Cardiac septum (tissue), 1 donor: ENCODE measurements at places on chromosomes 16 and 17. TPM values are rescaled to one million over a fixed set of nuclear protein-coding genes. Genes with fewer than 3 reads are reported as not detected.

DNA sequence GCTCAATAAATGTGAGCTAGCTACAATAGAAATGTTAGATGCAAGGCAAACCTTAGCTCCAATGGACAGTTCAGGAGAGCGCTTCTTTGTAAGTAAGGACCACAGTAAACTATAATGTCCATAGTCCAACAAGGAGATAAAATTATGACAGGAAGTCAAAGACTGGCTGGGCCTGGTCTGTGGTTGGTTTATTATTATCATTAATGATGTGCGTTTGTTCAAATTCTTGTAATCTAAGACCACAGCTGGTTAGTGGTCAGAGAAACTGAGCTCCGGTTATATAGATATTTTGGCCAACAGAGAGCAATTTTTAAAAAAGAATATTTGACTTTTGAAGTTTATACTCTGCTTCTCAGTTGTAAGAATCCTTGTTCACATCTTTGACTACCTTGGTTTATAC is 4.7 kb upstream of the CMTM2 start:
- DNase-seq = no peak

GRCh38 chr16:64398793-64399192 is 723.1 kb downstream of the CDH11 start:
- DNase-seq = no peak

GRCh38 chr17:79839356-79840268 is at the start of gene CBX4:
Gene CBX4, minus strand, starts transcription at chr17:79839440. Its CDS starts 189 bp downstream, at chr17:79839251.
- peak; percentile 98 for DNase-seq

GRCh38 chr17:32143527-32143870 is 1.2 kb downstream of the RHOT1 start:
- DNase-seq = no peak

Gene KRT36
- not detected for total RNA-seq

Gene DHRS13
- 3.0 TPM for total RNA-seq

Gene DOC2B
- total RNA-seq = 6.4 TPM

- no peak for DNase-seq
Observed at GRCh38 chr16:55542459-55543082, 23.9 kb upstream of the CAPNS2 start.

DNA sequence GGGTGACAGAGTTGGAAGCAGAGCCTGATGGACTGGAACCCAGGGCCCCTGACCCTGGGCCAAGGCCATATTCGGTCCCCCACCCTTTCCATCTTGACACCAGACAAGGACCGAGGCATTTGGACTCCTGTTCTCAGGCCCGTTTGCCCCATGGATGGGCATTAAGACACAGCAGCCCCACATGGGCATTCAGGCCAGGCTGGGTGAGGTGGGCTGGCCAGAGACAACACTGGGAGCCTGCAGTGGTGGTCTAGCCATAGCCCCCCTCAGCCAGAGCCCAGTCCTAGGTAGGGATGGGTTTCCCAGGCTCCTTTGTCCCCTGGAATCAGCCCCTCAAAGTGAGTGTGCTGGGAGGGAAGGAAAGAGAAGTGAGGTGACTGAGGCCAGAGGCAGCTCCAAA is 1.6 kb downstream of the PDK2 start:
- DNase-seq = no peak

DNA sequence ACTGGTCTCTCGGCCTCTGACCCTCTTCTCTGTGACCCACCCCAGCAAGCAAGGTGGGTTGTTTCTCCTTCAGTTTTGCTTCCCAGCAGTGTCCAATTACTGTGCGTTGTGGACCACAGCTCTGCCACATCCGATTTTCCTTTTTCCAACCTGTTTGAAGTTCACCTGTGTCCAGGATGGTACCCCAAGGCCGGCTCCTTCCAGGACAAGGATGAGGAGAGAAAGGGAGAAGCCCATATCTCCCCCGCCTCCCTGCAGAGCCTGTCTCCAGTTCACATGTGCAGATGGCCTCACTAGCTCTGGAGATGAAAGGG is 13.5 kb downstream of the NMRAL1 start:
- no peak for DNase-seq

DNA sequence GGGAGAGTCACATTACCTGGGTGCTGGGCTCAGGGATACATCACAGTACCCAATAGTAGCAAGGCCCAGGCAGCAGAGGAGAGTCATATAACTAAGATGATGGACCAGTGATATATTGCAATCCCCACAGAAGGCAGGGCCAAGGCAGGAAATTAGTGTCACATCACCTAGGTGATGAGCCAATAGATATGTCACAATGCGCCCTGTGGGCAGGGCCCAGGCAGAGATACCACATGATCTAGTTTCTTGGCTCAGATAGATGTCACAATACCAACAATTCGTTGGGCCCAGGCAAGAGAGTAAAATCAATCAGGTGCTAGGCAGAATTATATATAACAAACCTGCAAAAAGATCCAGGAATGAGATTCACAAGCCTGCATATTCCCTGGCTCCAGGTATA is 2111.5 kb downstream of the TP53TG3F start:
- DNase-seq = no peak

Gene SEZ6L2
- total RNA-seq = 1.2 TPM

DNA sequence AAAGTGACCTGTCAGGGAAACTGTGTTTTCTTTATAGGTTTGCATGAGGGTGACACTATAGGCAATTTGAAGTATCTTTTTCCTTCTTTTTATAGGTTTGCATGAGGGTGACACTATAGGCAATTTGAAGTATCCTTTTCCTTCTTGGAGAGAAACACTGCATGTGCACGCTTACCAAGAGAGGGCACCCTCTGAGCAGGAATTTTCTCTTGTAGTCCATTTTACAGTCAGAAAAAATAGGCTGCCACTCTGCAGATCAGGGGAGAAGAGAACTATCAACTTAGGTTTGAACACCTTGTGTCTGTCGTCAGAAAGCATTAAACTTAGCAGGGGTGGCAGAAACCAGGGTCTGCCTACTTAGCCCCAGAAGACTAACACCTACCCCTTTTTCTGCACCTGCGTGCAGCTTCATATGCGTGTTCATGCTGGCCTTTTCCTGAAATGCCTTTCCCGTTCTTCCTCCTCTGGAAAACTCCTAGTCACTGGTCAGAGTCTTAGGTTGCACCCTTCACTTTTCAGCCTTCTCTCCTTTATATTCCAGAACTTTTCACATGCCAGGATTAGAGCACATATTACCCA is 16.4 kb upstream of the SMIM36 start:
- no peak for DNase-seq

GRCh38 chr17:47281216-47281615 is 27.6 kb downstream of the ITGB3 start:
- DNase-seq = no peak

Gene SPAG7
- 104 TPM for total RNA-seq

DNA sequence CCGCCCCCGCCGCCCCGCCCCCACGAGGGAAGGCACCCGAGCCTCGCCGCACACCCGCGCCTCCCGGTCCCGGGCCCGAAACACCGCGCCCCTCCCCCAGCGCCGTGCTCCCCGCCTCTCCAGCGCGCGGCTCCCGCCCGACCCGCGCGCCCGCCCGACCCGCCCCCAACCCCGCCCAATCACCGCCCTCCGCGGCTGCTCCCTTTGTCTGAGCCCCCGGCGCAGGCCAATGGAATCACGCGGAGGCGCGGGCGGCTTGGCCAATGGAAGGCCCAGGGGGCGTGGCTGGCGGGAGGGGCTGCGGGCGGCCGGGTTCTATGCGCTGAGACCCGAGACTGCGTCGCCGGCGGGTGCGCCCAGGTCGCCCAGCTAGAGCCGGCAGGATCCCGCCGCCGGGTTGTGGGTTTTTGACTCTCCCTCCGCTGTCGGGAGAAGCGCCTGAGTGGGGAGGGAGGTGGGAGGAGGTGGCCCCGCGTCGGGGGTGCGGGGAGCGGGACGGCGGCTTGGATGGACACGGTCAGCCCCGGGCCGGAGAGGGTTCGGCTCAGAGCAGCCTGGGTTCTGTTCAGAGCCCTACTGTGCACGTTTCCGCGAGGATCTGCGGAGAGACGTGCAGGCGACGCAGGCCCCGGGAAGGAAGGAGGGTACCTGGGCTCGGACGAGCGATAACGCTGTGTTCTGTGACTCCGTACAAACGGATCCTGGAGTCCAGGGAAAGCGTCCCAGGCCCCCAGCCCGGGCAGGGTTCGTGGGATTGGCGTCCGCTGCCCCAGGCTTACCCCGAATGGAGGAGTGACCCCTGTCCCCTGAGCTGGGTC is 49.0 kb upstream of the BAHCC1 start:
- peak; percentile 99 for DNase-seq

DNA sequence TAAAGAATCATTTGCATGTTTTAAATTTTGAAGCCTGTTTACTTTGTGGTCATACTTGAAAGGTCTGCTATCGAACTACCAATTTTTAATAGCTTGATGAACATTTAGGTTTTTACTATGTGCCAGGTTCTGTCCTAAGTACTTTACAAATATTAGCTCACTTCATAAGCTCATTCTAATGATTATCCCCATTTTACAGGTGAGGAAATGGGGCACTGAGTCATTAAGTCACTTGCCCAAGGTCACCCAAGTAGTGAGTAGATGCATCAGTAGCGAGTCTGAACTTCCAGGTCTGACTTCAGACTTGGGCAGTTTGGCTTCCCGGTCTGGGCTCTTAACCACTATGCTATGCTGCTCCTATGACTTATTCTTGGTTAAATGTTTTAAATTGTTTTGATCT is 4.0 kb downstream of the NDEL1 start:
- no peak for DNase-seq

Gene TNFSF13
- 4.9 TPM for total RNA-seq

DNA sequence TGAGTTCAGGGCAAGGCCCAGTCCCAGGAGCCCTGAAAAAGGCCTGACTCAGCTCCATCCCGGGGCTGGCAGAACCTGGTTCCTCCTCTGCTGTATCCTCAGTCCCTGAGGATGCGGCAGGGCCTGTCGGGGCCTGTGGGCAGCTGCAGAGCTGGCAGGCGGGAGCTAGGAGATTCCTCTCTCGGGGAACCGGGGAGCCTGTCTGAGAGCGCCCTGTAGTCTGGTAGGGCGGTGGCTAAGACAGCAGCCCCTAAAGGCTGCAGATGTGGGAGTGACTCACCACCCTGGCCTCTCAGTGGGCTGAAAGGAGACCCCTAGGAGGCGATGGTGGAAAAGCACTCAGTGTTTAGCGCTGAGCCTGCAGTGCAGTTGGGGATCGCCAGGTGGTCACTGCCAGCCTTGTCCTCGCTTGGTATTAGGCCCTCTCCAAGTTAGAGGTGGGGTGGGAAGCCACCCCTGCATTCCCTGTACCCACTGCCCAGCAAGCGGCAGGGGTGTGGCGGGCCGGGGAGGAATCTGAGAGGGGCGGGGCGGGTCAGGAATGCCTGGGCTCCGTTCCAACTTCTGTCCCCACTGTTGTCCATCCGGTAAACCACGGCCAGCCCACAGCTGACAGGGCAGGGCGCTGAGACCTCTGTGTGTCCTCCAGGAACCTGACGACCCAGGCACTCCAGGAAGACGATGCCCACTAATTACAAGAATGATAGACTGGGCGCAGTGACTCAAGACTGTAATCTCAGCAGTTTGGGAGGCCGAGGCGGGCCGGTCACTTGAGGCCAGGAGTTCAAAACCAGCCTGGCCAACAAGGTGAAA is 29.5 kb upstream of the CDH1 start:
- no peak for DNase-seq
